ENCODE measurements at places on chromosomes 11 and 22.

DNA sequence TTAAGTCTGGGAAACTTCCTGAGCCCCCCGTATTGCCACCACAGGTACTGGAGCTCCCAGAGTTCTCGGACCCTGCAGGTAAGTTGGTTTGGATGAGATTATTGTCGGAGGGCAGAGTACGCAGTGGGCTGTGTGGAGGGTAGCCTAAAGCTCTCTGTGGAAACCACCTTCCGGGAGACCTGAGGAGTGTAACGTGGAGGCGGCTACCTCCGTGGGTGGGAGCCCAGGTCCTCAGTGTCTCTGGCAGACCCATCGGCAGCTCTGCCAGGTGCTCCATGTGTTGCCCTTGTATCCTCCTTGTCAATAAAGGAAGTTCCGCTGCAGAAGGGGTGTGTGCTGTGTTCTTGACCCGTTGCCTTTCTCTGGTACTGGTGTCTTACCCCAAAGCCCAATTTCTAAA is 61.4 kb downstream of the SYT13 start:
- DNase-seq, result no peak

DNA sequence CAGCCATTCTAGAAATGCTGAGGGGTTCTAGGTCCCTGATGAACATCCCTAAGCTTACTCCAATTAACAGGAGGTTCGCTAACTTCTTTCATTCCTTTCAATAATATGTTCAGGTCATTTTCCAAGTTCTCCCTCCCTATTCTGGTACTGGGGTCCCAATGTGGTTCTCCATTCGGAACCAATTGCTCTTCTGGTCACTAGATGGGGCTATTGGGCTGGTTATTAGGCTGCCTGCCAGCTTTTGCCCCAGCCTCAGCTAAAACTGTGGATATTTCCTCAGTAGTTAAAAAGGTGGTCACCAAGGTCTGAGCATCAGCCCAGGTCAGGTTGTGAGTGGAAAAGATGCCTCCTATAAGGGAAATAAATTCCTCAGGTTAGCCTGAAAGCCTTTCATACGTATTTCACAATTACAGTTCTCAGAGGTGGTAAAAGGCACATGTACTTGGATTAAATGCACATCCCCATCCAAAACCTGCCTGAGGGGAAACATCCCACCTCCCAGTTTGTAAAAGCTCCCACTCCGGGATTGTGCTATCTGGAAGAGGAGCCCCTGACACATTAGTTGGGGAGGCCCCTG is 161.1 kb upstream of the CCDC179 start:
- peak; percentile 84 for DNase-seq

DNA sequence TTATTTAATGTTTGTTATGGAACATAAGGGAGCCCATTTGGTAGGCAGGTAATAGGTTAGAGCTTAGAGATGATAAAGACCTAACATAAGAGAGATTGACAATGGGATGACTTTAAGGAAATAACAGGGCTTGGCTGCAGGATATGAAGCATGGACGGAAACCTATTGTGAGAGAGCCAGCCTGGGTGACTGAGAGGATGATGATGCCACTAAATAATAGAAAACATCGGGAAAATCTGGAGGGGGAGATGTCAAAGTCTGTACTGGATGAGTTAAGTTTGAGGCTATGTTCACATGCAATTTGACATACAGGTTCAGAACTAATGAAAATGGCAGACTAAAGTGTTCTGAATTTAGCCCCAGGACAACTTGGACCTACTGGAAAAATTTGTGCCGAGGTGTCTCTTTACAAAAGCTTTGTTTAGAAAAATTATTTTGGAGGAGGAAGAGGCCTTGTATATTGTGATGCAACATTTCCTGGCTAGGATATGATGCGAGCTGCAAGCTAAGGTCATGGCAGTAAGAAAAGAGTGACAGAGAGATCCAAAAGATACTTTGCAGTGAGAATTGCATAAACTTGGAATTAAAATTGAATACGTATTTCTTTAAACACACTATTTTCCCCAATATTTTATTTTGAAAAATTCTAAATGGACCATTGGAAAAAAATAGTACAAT is 339.3 kb upstream of the PLET1 start:
- DNase-seq, result no peak

GRCh38 chr22:42863349-42863961 is 6.4 kb upstream of the ARFGAP3 start:
- DNase-seq, result peak; percentile 56

DNA sequence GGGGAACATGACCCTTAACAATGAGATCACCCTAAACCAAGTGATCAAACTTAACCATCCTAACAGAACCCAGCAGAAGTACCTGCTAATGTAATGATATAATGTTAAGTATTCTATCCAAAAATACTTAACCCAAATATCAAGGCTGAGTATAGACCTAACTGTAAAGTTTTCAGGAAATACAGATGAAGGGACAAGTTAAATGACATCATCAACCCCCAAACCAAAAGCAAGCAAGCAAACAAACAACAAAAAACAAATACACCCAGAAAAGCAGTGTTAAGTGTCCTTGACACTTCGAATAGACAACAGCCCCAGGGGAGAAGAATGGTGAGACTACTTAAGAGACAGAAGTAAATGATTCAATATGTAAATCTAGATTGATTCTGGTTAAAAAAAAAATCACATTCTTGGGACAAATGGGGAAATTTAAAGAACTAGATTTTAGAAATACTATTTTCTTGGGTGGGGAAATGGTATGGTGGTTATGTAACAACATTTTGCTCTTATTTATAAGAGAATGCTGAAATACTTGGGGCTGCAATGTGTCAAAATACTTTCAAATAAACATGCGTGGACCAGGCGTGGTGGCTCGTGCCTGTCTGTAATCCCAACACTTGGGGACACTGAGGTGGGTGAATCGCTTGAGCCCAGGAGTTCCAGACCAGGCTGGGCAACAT is 2.5 kb downstream of the CSTF3 start:
- DNase-seq, result no peak

GRCh38 chr22:21030621-21031544 is 1.5 kb downstream of the SLC7A4 start:
- no peak for DNase-seq

GRCh38 chr22:22039286-22040074 is 56.9 kb upstream of the TOP3B start:
- no peak for DNase-seq

- DNase-seq, result no peak
Observed at GRCh38 chr22:27311698-27312550, 489.6 kb downstream of the MN1 start.

GRCh38 chr22:45244916-45245315 is 4.2 kb upstream of the KIAA0930 start:
- DNase-seq, result no peak

DNA sequence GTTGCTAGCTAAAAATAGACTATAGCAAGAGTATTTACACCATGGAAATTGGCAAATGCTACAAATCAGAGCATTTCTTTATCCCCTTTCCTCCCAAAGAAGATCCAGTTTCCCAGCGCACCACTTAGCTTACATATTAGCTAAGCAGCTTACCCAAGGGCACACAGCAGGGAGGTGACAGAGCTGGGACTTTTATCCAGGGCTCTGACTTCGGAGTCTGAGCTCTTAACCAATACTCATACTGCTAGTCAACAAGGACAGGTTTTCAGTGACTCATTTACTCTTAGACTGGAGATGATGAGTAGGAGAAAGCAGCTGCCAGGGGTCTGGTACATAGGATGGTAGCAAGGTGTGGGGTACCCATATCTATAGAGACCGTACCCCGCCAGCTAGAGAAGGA is 38.4 kb downstream of the NAV2 start:
- no peak for DNase-seq

GRCh38 chr11:58900479-58901420 is 38.5 kb upstream of the GLYATL1 start:
- DNase-seq, result peak; percentile 60

DNA sequence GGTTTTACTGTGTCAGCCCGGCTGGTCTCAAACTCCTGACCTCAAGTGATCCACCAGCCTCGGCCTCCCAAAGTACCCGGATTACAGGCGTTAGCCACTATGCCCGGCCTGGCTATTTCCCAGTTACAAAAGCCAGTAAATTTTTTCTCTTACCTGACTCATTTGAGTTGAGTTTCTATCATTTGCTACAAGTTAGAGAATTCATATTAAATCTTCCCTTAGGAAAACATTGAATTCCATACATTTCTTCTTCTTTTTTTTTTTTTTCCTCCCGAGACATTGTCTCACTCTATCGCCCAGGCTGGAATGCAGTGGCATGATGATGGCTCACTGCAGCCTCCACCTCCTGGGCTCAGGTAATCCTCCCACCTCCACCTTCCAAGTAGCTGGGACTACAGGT is 26.0 kb downstream of the CHEK2 start:
- DNase-seq, result no peak

DNA sequence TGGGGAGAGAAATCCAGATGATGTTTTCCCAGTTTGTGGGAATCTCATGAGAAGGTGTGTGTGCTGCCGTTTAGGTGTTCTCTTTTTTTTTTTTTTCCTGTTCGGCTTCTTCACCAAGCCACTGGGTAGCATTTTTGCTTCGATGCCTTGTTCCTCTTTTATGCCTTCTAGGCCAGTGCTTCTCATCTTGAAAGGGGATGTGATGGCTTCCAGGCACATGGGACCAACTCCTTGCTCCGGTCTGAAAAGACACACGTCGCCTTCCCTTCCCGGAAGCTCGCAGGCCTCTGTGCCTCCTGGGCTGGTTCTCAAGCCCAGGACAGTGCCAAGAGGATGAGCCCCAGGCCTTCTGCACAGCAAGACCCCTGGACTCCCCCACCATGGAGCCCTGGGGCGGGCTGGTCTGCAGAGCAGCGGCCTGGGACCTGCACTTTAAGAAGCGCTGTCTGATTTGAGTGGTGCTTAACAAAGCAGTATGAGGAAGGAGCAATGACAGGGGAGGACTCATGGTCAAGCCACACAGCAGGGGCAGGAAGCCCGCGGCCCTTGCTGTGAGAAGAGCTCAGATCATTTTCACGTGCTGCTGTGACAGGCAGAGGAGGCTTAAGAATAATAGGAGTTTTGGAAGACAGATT is 158.8 kb downstream of the MPPED1 start:
- DNase-seq, result no peak

GRCh38 chr11:57407010-57407920 is 16.8 kb upstream of the PRG2 start:
- no peak for DNase-seq

GRCh38 chr22:46652847-46653331 is 32.7 kb downstream of the GRAMD4 start:
- DNase-seq, result no peak

GRCh38 chr11:69311767-69312385 is 17.9 kb downstream of the MYEOV start:
- no peak for DNase-seq

DNA sequence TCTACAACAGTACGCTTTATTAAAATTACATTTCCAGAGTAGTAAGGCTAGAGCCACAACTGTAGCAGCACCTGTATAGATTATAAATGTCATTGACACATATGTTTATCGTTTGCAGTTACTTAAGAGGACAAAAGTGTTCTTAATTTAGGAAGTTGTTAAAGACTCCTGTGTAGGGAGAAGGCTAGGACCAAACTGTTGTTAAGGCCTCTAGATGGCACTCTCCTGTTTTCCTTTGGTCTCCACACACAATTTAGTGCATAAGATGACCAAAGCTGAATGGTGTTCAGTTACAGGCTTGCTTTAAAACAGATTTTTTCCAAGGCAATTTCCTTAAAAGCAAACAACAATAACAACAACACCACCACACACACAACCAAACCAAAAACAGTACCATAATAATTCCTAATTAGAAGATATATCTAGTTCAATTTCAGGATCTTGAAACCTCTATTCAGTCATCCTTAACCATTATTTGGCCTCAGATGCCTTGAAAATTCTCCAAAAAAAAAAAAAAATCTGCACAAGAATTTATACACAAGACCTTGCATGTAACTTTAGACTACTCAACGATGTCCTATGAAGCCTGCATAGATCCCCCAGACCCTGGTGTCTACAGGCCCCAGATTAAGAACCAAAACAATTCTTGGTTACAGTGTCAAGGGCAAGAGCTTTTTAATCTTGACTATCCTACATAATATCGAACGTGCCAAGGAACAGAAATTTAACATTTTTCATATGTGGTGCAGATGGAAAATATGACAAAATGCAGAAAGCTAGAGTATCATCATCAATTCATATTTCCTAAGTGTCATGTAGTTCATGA is 42.6 kb upstream of the APOA1 start:
- peak; percentile 58 for DNase-seq

DNA sequence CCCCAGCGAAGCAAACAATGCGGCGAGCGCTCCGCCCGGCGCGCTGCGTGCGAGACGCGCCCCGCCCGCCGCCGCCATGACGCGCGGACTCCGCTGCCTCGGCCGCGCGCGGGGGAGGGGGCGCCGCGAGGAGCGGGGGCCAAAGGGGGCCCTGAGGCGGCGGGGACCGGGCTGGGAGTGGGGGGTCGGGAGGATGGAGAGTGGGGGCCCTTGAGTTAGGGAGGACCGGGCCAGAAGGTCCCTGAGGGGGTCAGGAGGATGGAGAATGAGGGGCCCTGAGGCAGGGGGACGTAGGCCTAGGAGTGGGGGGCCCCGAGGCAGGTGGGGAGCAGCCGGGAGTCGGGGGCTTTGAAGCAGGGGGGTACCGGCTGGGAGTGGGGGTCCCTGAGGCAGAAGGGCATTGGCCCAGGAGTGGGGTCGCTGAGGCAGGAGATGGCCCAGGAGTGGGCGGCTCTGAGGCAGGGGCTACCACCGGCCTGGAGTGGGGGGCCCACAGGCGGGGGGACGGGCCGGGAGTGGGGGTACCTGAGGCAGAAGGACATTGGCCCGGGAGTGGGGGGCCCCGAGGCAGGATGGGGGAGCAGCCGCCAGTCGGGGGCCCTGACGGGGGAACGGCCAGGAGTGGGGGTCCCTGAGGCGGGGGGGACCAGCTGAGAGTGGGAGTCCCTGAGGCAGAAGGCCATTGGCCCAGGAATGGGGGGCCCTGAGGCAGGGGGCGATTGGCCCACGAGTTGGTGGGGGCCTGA is at the start of gene BRD1:
BRD1 (minus strand) TSS at position 21 of the 746 bp plus-strand sequence. CDS start 3,556 bp downstream, outside the sequence.
- peak; percentile 28 for DNase-seq

GRCh38 chr11:27616711-27617110 is 83.5 kb downstream of the BDNF start:
- no peak for DNase-seq

DNA sequence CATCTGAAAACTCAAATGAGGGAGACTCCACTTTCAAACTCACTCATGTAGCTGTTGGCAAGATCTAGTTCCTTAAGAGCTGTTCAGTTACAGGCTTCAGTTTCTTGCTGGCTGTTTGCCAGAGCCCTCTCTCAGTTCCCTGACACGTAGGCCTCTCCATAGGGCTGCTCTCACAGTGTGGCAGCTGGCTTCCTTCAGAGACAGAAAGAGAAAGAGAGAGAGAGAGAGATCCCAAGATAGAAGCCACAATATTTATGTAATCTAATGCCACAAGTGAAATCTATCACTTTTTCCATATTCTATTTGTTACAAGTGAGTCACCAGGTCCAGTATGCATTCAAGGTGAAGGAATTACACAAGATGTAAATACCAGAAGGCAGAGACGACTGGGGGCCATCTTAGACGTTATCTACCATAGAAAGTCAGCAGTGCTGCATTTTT is 168.8 kb downstream of the RCN1 start:
- DNase-seq, result no peak

GRCh38 chr11:120326228-120326627 is 1.1 kb downstream of the TLCD5 start:
- DNase-seq, result no peak

- no peak for DNase-seq
Observed at GRCh38 chr22:40213478-40213877, 35.8 kb downstream of the TNRC6B start.

GRCh38 chr11:66420671-66421476 is at the start of gene NPAS4:
TSS of gene NPAS4 (plus strand) at chr11:66421035. CDS start at chr11:66421180, 145 bp downstream.
- DNase-seq, result no peak

- DNase-seq, result no peak
Observed at GRCh38 chr11:10534316-10534715, 6.7 kb downstream of the RNF141 start.
